ENCODE measurements at places on chromosomes 4 and X.

DNA sequence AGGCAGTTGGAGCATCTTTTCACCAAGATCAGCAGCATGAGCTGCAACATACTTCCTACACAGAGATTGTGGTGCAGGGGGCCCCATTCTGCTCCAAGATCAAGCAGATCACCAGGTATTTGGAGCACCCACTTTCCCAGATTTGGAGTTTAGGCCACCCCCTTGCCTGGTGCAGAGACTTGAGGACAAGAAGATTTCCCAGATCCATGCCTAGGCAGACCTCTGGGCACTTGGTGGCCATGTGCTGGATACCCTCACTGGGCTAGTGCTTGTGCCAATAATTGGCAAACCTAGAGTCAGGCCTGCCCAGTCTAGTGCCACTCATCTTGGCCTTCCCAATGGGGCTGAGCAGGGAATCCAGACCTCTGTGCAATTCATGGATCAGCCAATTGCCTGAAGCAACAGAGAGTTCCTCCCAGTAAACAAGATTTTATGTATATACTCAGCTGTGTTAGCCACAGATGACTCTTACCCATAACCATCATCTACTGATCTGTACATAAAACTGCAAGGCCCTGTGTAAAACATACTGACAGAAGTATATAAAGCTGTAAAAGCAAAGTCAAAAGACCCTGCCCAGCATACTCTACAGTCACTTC is 228.4 kb upstream of the EMCN start:
- no peak for DNase-seq

DNA sequence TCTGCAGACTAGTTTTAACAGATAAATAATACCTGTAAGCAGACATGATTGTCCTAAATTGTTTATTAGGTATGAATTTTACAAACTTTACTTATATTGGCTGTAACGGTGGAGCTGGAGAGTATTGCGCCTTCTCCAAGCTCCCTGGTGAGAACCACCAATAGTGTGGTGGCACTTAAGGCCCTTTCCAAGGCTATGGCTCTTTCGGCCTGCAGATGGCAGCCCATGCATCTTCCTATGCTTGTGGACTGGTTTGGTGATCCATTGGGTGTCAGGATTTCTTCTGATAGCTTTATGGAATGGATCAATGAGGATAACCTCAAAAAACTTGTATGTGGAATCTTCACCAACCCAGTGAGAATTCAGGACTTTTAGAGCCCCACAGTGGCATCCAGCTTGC is 7.8 kb downstream of the LARP1B start:
- no peak for DNase-seq

GRCh38 chr4:153257151-153257620 is 52.9 kb downstream of the TRIM2 start:
- no peak for DNase-seq

- DNase-seq: no peak
Observed at GRCh38 chr4:125739760-125740159, 425.0 kb downstream of the FAT4 start.

- no peak for DNase-seq
Observed at GRCh38 chrX:54030329-54030728, 13.9 kb downstream of the PHF8 start.

DNA sequence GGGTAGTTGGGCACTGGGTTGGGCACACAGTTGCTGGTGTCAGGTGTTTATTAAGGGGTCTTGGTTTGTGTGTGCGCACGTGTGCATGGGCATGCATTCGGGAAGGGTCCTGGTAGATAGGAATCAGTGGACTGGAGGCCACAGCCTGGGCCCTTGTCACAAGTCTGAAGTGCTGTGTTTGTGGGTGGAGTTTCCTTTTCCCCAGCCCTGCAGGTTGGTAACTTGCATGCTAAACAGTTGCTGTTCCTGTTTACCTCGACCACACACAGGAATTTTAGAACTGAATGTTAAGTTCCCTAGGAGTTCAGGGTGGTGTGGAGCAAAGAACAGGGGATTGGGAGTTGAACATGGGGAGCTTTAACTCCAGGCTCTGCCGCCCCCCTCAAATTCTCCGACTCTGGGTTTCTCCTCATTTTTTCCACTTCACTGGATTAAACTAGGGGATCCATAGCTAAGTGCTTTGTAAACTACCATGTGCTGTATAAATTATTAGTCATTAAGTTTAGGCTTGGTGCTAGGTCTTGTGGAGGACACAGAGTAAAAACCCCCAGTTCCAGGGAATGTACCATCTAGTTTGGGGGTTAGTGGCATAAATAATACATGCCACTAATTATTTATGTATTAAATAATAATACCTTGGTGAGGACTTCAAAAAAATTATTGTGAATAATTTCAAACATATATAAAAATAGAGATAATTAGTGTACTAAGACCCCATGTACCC is 49.0 kb downstream of the STARD8 start:
- DNase-seq: no peak

DNA sequence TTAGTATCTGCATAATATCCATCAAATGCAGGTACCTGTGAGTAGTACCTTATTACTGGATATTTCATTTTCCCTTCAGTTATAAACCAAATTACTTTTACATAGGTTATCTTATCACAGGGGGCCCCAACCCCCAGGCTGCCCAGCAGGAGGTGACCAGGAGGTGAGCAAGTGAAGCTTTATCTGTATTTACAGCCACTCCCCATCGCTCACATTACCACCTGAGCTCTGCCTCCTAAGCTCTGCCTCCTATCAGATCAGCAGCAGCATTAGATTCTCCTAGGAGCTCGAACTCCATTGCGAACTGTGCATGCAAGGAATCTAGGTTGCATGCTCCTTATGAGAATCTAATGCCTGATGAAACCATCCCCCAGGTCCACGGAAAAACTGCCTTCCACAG is 6.3 kb downstream of the PRSS12 start:
- DNase-seq: no peak

GRCh38 chrX:119488749-119489148 is 20.5 kb downstream of the SLC25A5 start:
- no peak for DNase-seq
